ENCODE measurements at places on chromosomes 16 and 17.
A peak's percentile ranks its signal among the peaks of the same experiment; 100 is the strongest.

GRCh38 chr16:11254913-11255736 lies 879 bp downstream of the SOCS1 start:
- DNase-seq, result no peak

GRCh38 chr16:84929421-84930297 lies 81.7 kb downstream of the ZDHHC7 start:
- no peak for DNase-seq

- no peak for DNase-seq
These were observed 2.2 kb downstream of the SDK2 start for GRCh38 chr17:73641826-73642600.

DNA sequence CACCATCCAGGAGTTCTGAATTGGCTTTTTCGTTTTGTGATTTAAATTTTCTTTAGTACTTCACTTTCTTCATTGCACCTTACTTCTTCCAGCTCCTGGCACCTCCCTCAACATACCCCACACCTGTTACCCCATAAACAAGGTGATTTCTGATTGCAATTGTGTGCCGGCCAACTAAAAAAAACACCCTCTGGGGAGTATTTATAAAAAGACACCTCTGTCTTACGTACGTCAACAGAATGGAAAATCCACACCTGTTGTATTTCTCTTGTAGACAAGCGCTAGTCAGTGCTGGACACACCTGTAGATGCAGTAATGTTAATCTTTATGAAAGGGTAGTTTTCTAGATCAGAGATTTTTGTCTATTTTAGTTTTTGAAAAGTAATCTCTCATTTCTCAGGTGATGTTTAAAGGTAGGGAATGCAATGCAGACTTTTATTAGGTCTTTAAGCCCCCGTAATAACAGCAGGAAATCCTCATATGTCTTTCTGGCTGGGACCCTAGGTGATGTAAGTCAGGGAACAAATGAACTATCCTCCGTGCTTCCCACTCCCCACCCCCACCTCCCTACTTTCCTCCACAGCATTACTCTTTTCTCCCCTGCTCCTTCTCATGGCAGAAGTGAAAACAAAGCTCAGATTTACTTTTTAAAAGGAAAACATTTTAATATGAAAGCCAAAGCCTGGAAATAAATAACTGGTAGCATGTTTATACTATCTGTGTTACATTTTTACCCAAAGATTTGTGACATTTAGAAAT lies 4.2 kb downstream of the MSI2 start:
- DNase-seq, result no peak

GRCh38 chr17:7886227-7887037 lies 2.2 kb upstream of the CHD3 start:
- peak; percentile 41 for DNase-seq

DNA sequence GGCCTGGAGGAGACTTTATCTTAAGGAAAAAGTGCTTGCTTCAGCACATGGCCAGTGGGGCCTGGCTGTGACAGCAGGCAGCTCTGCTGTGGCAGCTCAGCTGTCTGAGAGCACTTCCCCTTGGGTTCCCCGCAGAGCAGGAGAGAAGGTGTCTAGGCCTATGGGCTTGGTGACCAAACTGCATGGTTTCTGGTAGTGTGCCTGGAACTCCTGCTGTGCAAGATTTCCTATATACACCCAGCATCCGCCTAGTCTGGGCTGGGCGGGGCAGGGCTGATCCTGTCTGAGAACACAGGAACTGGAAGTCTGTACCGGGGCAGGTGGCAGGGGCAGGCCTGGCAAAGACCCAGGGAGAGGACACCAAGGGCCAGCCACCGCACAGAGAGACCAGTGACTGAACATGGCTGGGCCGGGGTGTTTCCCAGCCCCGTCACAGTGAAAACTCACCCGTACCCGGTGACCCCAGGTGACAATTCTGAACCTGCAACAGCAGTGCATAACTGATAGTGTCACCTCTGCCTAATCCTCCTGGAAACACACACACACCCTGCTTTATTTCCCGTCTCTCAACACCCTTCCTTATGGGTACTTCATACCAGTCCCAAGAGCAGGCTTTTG lies 39.3 kb downstream of the CHD9 start:
- peak; percentile 1 for DNase-seq

DNA sequence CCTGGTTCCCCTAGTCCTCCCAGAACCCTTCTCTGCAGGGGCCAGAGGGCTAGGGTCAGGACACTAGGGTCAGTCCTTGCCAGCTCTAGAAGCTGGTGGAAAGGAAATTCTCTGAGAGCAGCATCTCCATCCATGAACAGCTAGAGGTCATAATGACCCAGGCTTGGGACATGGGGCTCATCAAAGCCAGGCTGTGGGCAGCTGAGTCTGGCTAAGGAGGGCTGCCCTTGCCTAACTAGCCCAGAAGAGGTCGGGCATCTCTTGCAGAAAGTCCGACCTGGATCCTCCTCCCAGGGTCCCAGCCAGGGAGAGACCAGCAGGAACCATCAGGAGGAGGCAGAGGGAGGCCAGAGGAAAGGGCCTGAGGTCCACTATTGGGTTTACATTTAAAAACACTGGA lies 4.3 kb downstream of the MPO start:
- no peak for DNase-seq

All from activated CD8-positive, alpha-beta memory T cell treated with anti-CD3 and anti-CD28 coated beads for 1 hour (primary cell).